Upper lobe of left lung (tissue), 6 donors: ENCODE measurements at places on chromosomes 1 and 21. TPM values are rescaled to one million over a fixed set of nuclear protein-coding genes. Genes with fewer than 3 reads are reported as not detected.

GRCh38 chr1:75970631-75971030 is 38.4 kb upstream of the ASB17 start:
- no peak overlapping the region for H3K27ac ChIP-seq
- no peaks in the 10 kb centered on the region for H3K4me1 ChIP-seq
- H3K27me3 ChIP-seq, result no peaks in the 10 kb centered on the region
- no peak for DNase-seq
- no peaks in the 10 kb centered on the region for H3K36me3 ChIP-seq

DNA sequence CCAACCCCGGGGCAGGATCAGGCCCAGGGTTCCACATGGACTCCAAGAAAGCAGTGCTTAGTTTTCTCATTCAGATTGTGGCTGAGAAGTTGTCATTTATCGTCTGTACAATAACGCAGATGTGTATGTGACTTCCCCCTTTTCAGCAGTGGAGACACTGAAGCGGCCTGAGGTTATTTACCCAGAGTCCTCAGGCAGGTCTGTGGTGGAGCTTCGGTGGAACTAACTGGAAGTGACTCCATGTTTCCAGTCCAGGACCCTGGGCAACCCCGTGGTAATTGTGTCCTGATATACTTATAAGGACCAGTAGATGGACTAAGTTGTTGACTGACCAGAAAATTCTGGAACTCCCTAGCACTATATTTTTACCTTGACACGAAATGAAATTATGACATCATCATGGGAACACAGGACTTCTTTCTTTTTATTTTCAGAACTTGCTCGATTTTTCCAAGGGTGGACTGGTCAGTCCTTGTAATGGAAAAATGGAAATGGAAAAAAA is 1.0 kb upstream of the IER5 start:
- no peak overlapping the region for H3K4me3 ChIP-seq
- DNase-seq, result peak; percentile 45
- H3K27me3 ChIP-seq, result no peaks in the 10 kb centered on the region
- H3K36me3 ChIP-seq, result no peaks in the 10 kb centered on the region

DNA sequence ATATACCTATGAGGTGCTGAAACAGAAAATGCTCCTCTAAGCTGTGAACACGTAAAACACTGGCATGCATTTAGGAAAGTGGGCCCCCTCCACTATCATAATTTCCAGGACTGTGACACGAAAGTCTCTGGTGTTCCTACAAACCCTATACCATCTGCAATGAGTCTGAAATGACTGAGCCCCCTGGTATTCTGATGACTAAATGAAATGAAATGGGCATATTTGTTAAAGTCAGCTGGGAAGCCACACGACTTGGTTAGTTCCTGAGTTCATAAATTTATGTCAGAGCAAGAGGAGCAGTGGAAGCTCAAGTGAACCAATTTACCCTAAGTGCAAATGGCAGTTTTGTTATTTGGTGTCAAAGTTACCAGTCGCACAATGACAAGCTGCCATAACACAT is 182.3 kb downstream of the KCTD3 start:
- H3K27me3 ChIP-seq, result no peaks in the 10 kb centered on the region
- no peak for DNase-seq
- no peak overlapping the region for H3K4me3 ChIP-seq
- no peaks in the 10 kb centered on the region for H3K36me3 ChIP-seq

The LYPD8 gene
- not detected for total RNA-seq

The IL22RA1 gene
- total RNA-seq, result 0.15 TPM

DNA sequence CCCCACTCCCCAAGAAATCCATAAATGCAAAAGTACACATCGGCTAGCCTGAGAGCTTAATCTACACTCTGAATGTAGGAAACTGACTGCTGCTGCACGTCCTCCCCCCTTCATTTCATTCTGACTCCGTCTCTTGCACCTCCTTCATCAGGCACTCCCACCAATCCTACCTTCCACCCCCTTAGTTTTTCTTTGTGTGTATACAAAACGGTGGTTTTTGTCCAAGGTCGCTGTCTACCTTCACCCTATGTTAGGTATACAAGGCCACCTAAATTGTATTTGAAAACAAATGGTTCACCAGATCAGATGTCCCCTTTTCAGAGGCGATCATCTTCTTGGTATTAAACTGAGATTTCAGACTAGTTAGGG is 1.9 kb downstream of the WDR26 start:
- H3K4me3 ChIP-seq, result peak overlapping the region; percentile 74
- H3K27me3 ChIP-seq, result no peaks in the 10 kb centered on the region
- no peak for DNase-seq
- peaks cover 47% of the 10 kb centered on the region for H3K4me1 ChIP-seq
- H3K36me3 ChIP-seq, result no peaks in the 10 kb centered on the region

GRCh38 chr1:18239671-18240070 is 132.1 kb downstream of the IGSF21 start:
- H3K27ac ChIP-seq, result no peak overlapping the region
- no peaks in the 10 kb centered on the region for H3K36me3 ChIP-seq
- no peaks in the 10 kb centered on the region for H3K4me1 ChIP-seq
- H3K27me3 ChIP-seq, result no peaks in the 10 kb centered on the region

The TFF2 gene
- total RNA-seq, result not detected

- H3K27me3 ChIP-seq, result no peaks in the 10 kb centered on the region
- no peak for DNase-seq
- H3K36me3 ChIP-seq, result no peaks in the 10 kb centered on the region
- H3K4me3 ChIP-seq, result no peak overlapping the region
- H3K27ac ChIP-seq, result no peak overlapping the region
Observed at GRCh38 chr1:30469426-30469825, 254.0 kb downstream of the MATN1 start.

The CELA2A gene
- total RNA-seq, result 0.83 TPM

GRCh38 chr1:46285730-46286477 is 17.5 kb downstream of the LRRC41 start:
- DNase-seq, result no peak
- no peaks in the 10 kb centered on the region for H3K27me3 ChIP-seq
- H3K27ac ChIP-seq, result no peak overlapping the region
- peaks cover 35% of the 10 kb centered on the region for H3K36me3 ChIP-seq
- H3K4me1 ChIP-seq, result no peaks in the 10 kb centered on the region
- H3K4me3 ChIP-seq, result no peak overlapping the region

The GPA33 gene
- total RNA-seq, result 18.4 TPM

- no peak for DNase-seq
- H3K36me3 ChIP-seq, result no peaks in the 10 kb centered on the region
- no peak overlapping the region for H3K27ac ChIP-seq
- no peaks in the 10 kb centered on the region for H3K27me3 ChIP-seq
- H3K4me3 ChIP-seq, result no peak overlapping the region
Observed at GRCh38 chr1:111097356-111098099, 42.4 kb downstream of the DRAM2 start.

DNA sequence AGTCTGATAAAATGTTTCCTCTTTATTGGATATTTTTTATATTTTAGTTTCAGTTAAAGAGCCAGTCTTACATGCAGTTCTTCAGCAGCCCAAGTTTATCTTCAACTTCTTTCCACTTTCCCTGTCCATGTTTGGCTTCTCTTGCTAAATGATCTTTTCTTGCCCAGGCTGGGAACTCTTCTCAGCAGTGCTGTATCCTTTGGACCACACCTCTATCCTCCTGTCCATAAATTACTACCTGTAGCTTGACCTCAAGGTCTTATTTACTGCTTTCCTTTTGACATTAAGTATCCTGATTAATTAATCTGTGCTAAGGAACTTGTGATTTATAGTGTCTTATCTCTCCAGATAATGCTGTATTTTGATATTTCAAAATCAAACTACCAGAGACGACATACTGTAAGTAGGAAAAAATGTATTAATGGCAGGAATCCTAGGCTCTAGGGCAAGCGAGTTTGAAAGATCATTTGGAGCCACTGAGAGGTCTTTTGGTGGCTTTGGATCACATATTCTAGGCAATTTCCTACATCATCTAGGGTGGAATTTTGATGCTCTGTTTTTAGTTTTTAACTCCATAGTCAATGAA is 20.5 kb upstream of the PDC start:
- no peak overlapping the region for H3K4me3 ChIP-seq
- H3K4me1 ChIP-seq, result no peaks in the 10 kb centered on the region
- H3K27ac ChIP-seq, result no peak overlapping the region
- DNase-seq, result no peak
- H3K27me3 ChIP-seq, result no peaks in the 10 kb centered on the region

- no peaks in the 10 kb centered on the region for H3K27me3 ChIP-seq
- no peak overlapping the region for H3K4me3 ChIP-seq
- DNase-seq, result no peak
- H3K36me3 ChIP-seq, result no peaks in the 10 kb centered on the region
- H3K27ac ChIP-seq, result no peak overlapping the region
Observed at GRCh38 chr1:115429884-115430283, 91.8 kb upstream of the NGF start.

The DNM3 gene
- 9.9 TPM for total RNA-seq

DNA sequence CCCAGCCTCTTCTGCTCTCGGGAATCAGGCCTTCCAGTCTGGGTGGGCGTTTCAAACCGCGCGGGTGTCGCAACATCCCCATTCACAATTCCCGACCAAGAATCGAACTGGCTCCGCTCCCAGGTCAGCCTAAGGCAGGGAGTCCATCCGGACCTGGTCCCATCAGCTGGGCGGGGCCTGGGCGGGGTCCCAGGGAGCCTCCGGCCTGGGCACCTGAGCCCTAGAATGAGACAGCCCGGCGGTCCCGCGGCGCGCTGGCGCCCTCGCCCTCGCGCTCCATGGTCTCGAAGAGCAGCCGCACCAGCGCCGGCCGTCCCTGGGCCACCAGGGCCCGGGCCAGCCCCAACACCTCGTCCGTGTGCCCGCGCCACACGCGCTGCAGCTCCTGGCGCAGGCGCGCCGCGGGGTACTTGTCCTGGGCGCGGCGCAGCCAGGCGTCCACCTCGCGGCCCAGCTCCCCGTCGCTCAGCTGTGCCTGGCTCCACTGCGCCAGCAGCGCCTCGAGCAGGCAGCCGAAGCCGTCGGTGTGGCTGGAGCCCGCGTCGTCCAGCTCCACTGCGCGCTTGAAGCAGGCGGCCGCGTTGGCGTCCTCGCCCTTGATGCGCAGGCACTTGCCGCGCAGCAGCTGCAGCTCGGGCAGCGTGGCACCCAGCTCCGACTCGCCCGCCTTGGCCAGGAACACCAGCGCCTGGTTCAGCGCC is 16.9 kb upstream of the PARS2 start:
- no peak for DNase-seq
- no peak overlapping the region for H3K4me3 ChIP-seq

DNA sequence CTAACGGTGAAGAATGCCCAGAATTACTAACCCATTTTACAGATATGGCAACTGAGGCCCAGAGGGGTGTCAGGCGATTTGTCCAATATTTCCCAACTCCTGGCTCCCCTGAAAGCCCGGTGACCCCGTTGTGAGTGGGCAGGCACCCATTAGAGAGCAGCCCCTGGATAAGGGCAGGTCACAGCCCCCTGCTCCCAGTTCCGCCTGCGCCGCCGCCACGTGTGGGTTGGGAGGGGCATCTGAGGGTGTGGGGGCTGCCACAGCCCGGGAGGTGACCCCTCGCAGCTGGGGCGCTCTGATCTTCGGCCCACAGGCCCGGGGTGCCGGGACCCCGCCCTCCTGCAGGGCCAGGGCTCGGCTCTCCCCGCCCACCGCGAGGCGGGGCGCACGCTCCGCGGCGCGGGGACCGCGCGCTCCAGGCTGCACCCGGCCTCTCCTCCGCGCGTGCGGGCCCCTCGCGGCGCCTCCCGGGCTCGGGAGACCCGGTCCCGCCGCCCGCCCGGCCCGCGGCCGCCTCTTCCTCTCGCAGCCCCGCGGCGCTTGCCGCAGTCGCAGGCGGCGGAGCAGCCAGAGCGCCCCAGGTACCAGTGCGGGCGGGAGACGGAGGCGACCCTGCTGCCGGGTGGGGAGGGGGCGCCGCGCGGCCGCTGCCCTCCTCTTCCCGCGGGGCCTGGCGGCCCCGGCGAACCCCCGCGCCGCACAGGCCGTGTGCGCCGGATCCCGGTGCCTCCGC is at the start of gene HTR6:
TSS of gene HTR6 (plus strand) at position 423 of the 733 bp plus-strand sequence. CDS start 879 bp downstream, outside the sequence.
- no peak for DNase-seq
- H3K27me3 ChIP-seq, result peaks cover 24% of the 10 kb centered on the region
- H3K36me3 ChIP-seq, result no peaks in the 10 kb centered on the region
- H3K27ac ChIP-seq, result no peak within 1 kb of the TSS
- H3K4me1 ChIP-seq, result peaks cover 7% of the 10 kb centered on the region

GRCh38 chr1:78236716-78237115 is 190.9 kb downstream of the GIPC2 start:
- H3K27me3 ChIP-seq, result no peaks in the 10 kb centered on the region
- H3K27ac ChIP-seq, result peak overlapping the region; percentile 40
- H3K4me3 ChIP-seq, result no peak overlapping the region
- H3K4me1 ChIP-seq, result no peaks in the 10 kb centered on the region
- DNase-seq, result no peak
- no peaks in the 10 kb centered on the region for H3K36me3 ChIP-seq

DNA sequence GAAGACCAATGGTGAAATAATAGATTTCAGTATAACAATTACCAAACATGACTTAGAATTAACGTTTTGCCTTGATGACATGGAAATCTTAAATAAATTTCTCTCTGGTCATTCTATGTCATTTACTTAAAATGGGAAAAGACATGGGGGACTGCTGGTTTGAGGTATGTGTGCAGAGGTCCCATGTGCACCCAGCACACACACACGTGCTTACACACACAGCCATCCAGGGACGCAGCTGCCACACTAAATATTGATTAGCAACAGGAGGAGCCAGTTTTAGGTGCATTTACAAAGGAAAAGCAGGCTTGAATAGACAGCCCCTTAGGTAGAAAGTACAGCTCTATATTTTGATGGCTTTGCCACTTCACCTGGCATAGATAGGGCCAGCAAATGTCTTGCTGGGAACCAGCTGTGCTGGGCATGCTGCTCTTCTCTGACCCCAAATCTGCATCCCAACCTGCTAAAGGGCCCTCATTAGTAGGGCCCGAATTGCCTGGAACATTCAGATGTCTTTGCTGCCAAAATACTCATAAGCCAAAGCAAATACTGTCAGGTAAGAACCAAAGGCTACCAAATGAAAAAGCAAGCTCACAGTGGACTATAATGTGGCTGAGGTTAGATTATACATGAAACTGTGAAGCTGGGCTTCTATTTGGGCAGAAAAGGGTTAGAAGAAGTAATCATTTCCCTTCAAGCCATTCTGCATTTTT is 399.9 kb downstream of the HHAT start:
- no peaks in the 10 kb centered on the region for H3K27me3 ChIP-seq
- H3K4me3 ChIP-seq, result no peak overlapping the region
- no peaks in the 10 kb centered on the region for H3K36me3 ChIP-seq
- no peaks in the 10 kb centered on the region for H3K4me1 ChIP-seq
- no peak for DNase-seq

DNA sequence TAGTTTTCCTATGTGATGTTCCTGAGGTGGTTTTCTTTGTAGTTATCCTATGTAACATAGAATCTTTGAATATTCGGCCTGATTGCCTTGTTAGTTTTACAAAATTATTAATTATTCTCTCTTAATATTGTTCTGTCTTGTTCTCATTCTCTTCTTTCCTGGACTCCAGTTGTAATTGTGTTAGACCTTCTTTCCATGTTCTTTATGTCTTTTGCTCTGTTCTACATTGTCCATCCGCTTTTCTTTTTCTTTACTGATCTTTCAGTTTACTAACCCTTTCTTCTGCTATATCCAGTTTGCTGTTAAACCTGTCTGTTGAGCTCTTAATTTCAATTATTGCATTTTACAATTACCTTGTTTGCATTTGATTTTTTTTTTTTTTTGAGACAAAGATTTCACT is 89.3 kb downstream of the PEX14 start:
- no peak for DNase-seq
- no peaks in the 10 kb centered on the region for H3K36me3 ChIP-seq
- no peaks in the 10 kb centered on the region for H3K27me3 ChIP-seq
- no peak overlapping the region for H3K4me3 ChIP-seq
- no peaks in the 10 kb centered on the region for H3K4me1 ChIP-seq

The CBS gene
- 69.5 TPM for total RNA-seq

GRCh38 chr21:36282568-36283230 is 37.3 kb upstream of the MORC3 start:
- H3K36me3 ChIP-seq, result peaks cover 17% of the 10 kb centered on the region
- H3K27me3 ChIP-seq, result no peaks in the 10 kb centered on the region
- no peak overlapping the region for H3K27ac ChIP-seq

The USP48 gene
- total RNA-seq, result 50.1 TPM
